ENCODE measurements at places on chromosomes 1 and 21. TPM values are rescaled to one million over a fixed set of nuclear protein-coding genes. Genes with fewer than 3 reads are reported as not detected.

Gene PTAFR
- total RNA-seq = 0.04 TPM

DNA sequence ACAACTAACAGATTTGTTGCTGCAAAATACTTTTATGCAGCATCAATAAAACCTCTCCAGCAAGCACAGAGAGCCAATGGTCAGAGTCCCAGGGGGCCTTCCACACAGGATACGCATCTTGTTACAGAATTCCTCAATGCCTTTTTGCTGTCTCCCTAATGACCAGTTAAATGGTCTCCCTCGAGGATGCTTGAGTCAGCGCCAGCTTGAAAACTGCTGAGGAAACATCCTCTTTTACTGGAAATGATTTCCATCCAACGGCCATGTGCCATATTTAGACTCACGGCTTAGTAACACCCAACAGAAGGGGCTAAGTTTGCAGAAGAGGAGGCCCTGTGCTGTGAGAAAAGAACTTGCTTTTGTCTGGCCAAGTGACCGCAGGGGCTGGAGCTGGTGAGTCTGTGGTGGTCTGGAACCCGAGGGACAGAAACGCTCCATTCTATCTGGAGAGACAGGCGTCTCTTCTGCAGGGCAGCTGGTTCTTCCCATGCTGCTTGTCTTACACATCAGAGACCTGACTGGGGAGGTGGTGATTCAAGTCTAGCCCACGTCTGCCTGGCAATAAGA is 496.4 kb downstream of the SETD4 start:
- peak; percentile 73 for DNase-seq

Gene ZBTB8A
- total RNA-seq = 6.6 TPM

DNA sequence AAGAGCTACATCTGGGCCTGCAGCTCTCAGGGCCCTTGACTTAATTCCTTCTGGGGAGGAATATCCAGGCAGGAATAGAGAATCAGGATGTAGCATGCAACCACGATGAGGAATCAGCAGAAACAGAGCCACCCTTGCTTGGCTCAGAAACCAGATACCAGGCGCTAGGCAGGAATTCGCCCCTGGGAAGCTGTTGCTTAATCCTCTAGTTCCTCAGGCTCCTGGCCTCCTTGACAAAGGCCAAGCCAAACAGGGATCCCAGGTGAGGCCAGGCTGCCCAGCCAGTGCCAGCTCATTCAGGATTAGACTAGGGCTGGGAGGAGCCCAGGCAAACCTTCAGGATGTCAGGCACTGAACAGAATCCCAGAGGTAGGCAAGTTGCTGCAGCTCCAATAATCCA is 48.2 kb upstream of the IRF2BP2 start:
- DNase-seq = peak; percentile 57

GRCh38 chr1:233443040-233443760 is 115.7 kb downstream of the MAP3K21 start:
- DNase-seq = no peak

DNA sequence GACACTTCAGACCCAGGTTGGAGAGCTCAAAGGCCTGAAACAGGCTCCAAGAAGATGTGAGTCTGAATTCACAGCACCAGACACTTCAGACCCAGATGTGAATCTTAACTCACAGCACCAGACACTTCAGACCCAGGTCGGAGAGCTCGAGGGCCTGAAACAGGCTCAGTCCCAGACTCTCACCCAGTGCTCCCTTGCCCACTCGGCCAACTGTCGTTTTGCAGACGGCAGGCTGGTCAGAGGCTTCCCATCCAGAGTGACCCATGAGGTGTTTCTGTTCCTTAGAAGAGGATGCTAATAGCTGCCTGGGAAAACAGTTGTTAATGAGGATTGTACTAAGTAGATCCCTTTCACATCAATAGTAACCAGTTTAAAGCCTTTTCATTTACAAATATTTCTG is 88.4 kb downstream of the ADARB1 start:
- no peak for DNase-seq

- DNase-seq = no peak
Measured at GRCh38 chr21:43924421-43925095, 59.5 kb downstream of the AGPAT3 start.

DNA sequence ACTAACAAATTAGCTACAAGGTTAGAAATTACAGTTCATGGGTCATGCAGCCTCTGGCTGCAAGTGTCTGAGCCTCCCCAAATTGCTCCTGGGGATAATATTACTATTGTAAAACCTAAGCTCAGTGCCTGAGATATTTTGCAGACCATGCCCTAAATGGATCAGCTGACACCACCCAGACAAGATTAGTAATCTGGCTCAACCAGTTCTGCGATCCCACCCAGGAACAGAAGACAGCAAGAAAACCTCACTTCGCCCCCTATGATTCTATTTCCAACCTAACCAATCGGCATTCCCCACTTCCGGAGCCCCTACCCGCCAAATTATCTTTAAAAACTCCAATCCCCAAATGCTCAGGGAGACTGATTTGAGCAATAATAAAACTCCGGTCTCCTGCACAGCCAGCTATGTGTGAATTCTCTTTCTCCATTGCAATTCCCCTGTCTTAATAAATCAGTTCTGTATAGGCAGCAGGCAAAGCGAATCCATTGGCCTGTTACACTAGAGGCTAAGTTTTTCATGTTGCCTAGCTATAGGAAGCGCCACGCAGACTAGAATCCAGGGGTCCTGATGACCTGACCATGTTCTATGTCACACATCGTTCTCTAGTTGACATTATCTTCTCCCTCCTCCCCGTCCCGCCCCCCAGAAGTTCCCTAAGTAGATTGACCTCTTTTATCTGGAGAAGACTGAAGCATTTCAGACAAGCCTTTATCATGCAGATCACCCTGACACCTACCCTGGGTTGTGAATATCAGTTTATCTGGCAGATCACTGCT is 22.4 kb upstream of the ZFYVE9 start:
- DNase-seq = no peak

DNA sequence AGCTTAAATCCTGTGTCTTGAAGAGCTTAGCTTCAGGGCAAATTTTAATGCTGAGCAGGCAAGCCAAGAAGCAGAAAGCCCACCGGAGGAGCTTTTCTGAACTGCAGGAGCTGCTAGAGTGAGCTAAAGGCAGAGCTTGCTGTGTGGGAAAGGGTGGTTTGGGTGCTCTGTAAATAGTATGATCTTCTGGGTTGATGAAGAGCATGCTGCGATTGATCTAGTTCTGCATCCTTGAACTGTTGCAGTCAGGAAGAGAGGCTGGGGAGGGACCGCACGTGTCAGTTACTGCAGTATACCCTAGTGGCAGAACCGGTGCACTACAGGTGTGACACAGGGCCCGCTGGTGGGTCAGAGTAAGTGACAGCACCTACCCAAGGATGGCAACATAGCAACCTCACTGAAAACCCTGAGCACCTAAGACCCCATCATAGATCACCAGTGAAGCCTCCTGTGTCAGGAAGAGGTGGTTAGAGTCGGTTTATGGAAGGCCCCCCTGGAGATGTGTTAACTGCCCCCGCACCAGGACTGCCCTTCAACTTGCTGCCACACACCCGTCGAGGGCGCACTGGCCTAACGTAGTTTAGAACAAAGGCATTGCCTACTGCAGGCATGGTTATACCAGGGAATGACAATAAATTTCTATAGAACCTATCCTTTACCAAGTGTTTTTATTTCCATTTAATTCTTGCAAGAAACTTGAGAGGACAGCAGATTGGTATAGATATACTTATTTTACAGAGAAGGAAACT is 146.0 kb upstream of the KIAA0040 start:
- no peak for DNase-seq

Gene AGRN
- total RNA-seq = 37.0 TPM

DNA sequence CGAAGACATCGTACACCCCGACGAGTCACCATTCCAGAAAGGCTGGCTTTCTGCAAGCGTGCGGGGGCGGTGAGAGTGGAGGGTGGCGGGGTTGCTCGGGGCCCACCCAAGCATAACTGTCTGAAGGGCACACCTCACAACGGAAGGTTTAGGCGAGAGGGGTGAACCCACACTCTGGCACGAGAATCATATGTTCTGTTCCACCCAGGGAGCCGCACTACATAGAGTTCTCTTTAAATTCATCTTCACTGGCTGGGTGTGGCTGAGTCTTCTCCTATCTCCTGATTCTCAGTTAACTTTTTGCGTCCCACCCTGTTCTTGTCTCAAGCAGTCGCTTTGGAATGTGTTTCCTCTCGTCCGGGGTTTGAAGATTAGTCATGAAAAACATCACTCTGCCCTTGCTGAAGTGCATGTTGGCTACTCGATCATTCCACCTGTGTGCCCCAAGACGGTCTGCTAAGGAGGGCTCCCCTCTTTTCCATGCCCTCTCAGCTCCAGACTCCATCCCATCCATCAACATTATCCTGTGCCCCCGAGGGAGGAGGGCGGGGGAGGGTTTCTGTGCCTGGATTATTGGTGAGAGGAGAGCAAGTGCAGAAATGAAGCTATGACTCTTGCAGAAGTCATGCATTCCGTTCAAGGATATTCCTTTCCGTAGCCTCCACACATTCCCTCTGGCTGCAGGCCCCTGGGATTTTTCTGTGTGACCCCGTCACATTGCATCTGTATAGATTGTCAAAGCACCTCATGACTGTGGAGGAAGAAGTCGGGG is 53.5 kb upstream of the CD34 start:
- no peak for DNase-seq

GRCh38 chr1:19892628-19893168 is 10.5 kb downstream of the OTUD3 start:
- DNase-seq = no peak

Gene RYR2
- total RNA-seq = 1.7 TPM

Gene LRRC71
- not detected for total RNA-seq

Gene KRTAP26-1
- total RNA-seq = not detected

DNA sequence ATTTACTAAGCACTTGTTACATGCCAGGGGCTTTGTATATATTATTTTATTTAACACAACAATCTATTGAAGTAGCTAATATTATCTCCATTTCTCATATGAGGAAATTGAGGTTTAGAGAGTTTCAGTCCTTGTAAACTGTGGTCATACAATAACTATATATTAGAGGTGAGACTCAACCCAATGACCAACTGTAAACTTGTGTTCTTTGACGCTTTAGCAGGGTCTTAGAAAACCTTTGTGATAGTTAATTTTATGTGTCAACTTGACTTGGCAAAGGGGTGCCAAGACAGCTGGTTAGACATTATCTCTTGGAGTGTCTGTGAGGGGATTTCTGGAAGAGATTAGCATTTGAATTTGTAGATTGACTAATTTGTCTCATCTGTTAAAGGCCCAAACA is 252.4 kb upstream of the B3GALT2 start:
- no peak for DNase-seq

Gene KCNE2
- total RNA-seq = not detected

Gene LMOD1
- total RNA-seq = not detected

DNA sequence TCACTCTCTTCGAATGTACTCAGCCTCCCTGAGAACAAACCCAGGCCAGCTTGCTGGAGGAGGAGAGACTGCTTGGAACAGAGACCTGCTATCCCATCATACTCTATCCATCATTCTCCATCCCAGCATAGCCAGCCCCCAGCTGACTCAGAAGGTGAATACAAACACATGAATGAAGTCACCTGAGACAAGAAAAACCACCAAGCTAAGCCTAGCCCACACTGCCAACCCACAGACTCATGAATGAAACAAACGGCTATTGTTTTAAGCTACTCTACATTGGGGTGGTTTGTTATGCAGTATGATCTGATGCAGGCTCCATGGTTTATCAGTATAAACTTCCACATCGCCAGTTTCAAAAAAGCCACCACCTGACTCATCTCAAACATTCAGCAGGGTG is 395.6 kb downstream of the SETD4 start:
- DNase-seq = peak; percentile 70

Gene CRYAA
- total RNA-seq = not detected
